ENCODE measurements at places on chromosomes 11 and 22.

DNA sequence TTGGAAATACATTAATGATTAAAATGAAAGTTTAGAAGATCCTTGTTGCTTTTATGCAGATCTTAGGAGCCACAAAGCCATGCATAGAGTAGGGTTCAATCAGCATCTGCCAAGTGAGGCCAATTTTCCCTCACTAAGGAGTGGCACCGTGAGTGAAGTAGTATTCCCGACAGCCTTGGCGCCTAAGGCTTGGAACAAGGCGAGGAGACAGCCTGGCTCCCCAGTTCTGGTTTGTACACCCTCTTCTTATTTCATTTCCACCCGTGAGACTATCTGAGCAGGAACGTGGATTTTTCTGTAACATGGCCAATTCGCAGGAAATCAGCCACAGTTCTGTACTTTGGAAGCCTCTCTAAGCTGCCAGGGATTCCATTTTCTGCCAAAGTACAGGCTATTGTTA lies 22.6 kb downstream of the FADS2 start:
- no peak for DNase-seq

- DNase-seq, result no peak
Measured at GRCh38 chr11:2135648-2136201, 3.5 kb downstream of the IGF2 start.

DNA sequence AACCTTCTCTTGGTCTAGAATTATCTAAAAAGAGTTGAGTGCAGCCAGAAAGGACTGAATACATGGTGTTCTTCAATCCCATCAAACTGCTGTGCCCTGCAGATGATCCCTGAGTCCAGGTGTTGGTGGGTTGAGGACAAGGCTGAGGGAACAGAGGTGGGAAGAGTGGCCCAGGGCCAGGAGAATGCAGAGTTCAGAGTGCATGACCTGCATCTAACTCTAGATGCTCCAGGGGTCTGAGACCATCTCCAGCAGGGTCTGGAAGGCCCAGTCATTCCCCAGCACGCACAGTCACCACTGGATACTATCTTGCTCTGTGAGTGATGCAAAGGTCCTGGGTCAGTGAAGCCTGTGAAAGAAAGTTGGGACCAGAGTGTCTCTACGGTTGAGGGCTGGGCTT lies 2.1 kb upstream of the VPREB1 start:
- DNase-seq, result no peak

DNA sequence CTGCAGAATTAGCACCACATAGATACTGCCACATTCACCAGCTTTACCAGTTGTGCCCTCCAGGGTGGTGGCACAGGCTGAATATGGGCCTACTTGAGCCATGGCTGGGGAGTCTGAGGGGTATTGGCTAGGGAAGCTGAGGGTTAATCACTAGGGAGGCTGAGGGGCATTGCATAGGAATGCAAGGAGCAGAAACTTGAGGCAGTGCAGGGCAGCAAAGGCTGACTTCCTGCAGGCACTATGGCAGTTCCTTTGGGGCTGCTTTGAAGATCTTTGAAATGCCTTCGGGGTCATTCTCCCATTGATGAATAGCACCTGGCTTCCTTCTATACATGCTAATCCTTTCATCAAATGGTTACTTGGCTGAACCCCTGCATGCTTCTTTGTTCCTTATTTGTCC lies 171.5 kb downstream of the RCN1 start:
- no peak for DNase-seq

DNA sequence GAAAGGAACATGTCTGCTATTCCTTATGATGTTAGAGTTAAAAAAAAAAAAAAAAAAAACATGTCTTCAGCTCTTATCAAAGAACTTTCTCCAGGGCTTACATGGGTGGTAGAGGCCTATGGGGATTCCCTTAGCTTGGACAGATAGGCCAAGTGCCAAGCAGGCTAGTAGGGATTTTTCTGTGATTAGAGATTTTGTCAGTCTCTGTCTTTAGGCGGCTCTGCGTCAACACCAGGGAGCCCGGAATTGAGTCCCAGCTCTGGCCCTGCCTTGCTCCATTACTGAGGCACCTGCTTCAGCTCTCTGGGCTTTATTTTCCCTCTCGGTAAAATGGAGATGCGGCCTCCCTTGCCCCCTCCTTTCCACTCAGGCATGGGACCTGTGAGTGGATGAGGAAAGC lies 13.1 kb downstream of the CRY2 start:
- DNase-seq, result no peak

DNA sequence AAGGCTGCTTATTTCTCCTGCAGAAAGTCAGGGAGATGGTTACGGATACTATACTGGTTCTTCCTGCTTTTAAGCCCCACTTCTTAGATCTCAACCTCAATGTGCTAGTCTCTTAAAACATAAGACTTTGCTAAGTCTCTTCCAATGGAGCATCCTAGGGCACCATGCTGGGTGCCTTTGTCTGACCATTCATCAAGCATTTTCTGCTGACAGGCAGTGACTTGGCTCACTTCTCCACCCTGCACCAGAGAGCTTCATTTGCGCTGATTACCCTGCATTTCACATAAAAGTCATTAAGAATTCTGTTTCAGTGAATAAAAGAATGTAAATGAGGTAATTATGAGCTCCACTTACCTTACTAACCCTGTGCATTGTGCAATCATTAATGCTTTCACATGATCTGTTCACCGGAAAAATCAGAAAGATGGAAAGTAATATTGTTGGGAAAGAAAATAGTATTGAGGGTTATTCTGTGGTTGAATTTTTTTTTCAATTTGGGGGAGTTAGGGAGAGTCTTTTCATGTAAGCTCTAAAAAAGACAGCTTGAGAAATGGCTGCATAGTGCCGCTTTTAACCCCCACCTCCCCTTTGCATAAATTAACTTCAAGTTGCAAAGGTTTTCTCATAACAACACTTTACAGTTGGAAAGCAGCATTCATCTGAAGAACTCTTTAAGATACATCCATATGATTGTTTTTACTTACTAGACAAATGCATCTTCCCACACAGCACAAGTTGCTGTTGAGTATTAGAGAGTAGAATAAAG lies 677.3 kb upstream of the KIRREL3 start:
- DNase-seq, result no peak

DNA sequence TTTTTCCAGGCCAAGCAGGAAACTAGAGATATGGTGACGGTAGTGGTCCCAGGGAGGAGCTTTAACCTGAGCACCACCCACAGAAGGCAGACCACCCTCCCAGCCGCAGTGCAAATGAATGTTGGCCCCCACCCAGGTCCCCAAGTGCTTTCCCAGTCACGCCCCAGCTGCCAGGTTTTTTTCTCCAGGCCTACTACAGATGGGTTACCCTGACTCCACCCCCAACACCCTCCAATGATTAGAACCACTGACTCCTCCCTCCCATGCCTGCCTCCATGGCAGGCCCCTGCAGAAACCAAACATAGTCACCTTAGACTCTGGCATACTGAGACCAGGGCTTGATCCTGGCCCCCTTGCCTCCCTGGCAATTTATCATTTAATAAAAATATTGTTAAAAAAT lies 58.7 kb upstream of the CHST1 start:
- DNase-seq, result no peak

GRCh38 chr11:85685820-85686459 lies at the start of gene CCDC89:
Gene CCDC89 (minus strand): TSS chr11:85686195. CDS start chr11:85686130, 65 bp downstream.
- DNase-seq, result peak; percentile 73

DNA sequence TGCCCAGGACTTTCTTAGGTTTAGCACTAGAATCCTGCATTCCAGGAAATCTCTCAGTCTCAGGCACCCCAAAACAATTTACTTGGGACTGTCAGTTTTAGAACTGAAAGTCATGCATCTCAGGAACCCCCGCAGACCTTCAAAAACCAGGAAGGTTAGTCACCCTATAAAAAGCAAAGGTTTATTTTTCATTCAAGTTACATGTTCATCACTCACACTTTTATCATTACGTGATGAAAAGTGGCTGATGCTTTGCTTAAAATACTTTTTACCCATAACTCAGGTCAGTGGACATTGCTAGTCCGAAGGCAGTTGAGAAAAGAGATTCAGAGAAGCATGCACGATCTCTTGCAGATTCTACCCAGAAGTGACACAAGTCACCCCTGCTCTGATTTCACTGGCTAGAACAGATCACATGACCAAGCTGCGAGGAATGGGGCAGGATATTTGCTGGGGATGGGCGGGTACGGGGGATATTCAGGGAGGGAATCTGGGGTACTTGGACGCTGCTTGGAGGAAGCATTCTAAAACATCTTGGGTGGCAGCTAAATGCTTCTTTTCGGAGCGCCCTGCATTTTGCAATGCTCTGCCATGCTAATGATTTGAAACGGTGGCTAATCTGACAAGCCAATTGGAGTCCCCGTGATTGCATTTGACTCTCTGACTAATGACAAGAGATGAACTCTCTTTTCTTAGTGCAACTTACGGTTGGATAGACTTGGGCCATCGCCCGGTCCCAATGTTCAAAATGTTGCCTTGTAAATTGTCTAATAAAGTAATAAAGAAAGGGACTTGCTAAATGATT lies 110.2 kb downstream of the MIAT start:
- DNase-seq, result no peak

DNA sequence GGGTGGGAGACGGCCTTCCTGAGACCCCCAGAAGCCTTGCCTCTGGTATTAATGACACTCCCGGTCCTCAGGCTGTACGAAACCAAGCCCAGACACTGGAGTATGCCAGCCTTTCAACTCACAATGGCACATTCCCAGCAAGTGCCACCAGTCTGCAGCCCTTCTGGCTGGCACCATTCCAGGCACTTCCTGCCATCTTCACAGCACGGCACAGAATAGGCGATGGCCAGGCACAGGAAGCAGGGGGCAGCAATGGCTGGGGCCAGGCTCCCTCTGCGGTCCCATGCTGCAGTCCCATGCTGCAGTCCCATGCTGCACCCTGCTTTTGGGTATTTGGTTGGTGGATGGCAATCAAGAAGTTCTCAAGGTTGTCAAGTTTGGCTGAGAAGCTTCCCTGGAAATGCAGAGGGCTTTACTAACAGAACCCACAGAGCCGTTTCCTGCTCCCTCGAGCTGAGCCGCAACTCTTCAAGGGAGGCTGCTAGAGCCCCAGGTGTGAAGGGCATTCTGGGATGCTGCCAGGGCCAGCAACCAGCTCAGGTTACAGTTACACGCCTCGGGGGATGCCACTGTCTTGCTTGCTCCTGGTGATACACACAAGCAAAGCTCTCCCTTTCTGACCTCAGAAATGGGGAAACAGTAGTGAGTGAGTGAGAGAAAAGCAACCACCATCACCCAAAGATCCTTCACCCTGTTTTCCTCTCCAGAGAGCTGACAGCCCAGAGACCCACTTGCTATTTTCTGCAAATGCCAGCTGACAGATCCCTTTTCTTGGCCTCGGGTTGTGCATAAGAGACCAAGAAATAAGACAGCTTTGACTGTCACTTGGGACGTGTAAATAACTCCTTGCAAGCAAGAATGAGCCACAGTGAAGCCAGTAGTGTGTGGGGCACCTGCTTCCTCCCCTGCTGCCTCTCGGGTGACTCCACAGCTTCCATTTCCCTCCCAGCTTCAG lies 23.9 kb downstream of the LRFN4 start:
- no peak for DNase-seq

DNA sequence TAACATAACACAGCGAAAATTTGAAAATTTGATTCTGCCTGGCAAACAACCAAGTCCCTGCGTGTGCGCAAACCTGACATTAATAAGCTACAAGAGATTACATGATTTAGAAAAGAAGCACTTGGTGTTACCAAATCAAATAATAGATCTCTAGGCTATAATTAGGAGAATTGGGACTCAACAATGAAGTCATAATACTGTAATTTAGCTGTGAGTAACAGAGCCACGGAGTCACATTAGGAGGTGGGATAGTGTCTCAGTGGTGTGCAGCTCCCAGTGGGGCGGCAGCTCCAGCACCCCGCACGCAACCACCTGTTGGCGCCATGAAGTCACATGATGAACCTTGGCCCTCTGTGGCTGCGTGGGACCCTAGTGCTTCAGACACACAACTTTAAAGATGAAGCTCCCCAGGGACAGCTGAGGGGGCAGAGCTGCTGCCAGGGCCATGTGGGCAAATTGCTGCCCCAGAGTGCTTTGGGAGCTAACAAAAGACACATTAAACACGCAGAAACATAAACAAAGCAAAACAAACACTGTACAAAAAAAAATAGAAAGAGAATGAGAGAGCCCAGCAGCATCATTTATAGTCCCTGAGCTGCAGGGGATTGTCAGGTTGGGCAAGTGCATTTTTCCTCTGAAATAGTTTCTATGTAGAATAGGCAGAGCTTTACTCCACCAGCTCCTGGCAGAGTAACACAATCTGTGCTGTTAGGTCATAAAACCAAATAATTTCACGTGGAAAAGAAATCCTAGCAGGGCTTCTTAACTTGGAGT lies 605.6 kb downstream of the SOX6 start:
- DNase-seq, result no peak

DNA sequence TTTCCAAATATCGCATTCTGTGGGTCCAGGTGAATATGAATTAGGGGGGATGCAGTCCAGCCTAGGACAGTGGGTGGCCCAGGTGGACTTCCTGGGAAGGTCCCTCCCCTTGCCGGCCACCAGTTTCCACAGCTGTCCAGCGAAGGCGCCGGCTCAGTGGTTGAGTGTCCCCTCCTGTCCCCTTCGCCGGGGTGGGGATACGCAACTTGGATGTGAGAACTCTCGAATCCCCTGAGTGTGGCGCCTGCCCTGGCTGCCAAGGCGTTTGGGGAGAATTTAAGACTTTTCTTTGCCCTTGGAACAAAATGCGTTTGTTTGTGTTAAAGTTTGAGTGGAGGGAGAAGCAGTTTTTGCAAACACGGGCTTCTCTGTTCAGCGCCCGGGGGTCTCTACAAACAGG lies 123.7 kb downstream of the KCNQ1OT1 start:
- no peak for DNase-seq

DNA sequence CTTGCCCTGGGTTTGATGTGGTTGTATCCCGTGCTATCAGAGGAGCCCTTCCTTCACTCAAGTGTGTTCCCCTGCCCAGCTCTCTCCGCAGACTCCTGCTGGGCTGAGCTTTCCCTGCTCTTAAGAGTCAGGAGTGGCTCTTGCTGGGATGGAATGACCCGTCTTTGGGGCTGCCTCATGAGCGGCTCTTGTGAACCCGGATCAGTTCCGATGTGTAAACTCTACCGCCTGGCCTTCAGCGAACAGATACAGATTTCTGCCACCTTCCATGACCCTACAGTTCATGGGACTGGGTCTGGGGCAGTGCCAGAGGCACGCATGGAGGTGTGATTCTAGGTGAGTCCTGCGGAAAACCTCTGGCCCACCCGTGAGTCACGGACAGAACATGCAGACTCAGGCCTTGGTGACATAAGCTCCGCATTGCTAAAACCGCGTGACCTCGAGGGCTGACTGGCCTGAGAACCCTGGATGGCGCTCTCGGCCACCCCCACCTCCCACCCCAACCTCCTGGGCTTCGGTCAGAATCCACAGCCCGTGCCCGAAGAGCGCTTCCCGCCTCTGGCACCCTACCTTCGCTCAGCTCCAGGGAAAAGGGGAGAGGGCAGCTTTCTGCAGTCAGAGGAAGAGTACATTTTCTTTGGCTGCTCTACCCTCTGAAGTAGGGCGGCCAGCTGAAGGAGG lies 1.3 kb upstream of the ZBTB16 start:
- no peak for DNase-seq

DNA sequence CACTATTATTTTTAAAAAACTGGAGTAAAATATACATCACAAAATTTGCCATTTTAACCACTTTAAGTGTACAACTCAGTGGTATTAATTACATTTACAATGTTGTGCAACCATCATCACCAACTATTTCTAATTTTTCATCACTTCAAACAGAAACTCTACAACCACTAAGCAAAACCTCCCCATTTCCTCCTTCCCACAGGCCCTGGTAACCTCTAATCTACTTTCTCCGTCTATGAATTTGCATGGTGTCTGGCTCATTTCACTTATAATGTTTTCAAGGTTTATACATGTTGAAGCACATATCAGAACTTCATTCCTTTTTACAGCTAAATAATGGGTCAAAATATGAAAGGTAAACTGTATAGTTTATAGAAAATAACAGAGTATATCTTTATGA lies 24.4 kb downstream of the DDI1 start:
- DNase-seq, result no peak

- no peak for DNase-seq
Measured at GRCh38 chr11:50098186-50098725, 65.6 kb downstream of the OR4C45 start.

All from smooth muscle cell of the brain vasculature (primary cell).